ENCODE measurements at places on chromosomes 12 and 14.

GRCh38 chr12:104910196-104910840 is 47.8 kb downstream of the SLC41A2 start:
- no peak for DNase-seq

DNA sequence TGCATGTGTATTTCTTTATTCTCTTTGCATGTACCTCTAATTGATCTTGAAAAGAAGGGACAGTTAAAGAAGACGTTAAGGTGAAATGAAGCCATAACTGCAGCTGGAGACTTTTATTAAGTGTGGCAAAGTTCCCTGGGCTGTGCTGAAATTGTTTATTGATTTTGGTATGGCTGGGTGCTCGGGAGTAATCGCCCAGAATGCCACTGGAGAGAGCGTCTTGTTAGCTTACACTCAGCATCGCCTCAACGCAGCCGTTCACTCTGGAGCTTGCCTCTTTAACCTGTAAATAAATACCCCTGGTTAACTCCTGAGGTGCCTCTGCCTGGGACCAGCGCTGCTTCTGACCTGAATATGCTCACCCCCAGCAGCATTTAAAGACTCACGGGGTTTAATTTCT is 98.6 kb downstream of the GPATCH2L start:
- no peak for DNase-seq

DNA sequence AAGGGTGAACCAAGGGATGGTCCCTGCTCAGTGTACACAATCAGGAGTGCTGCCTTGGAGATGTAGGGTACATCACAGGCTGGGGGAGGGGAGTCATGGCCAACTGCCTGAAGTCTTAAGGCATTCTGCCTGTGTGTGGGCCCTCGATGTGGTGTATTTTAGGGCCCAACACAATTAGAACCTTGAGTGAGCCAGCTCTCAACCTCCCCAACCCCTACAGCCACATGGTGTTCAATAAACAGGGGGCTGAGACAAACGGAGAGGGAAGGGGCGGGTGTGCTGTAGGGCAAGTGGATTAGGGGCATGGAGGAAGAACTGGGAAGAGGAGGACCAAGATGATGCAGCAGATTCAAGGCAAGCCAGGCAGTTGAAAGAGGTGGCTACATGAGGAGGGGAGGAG is 8.6 kb upstream of the CHD4 start:
- DNase-seq: no peak

DNA sequence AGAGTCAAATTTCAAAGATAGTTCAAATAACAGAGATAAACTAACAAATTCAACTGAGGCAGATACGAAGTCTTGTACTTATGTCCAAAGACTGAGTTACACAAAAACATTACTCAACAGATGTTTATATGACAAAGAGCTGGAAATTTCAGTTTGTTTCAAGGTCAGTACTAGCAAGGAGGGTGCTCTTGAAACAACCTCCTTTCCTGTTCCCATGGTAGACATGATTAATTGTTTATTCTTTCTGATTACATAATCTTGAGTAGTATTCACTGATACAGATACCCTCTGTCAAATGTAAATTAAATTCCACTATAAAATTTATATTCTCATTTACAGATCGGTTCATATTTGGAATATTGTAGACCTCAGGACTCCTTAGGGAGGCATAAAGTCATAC is 23.4 kb downstream of the TSPAN8 start:
- no peak for DNase-seq

DNA sequence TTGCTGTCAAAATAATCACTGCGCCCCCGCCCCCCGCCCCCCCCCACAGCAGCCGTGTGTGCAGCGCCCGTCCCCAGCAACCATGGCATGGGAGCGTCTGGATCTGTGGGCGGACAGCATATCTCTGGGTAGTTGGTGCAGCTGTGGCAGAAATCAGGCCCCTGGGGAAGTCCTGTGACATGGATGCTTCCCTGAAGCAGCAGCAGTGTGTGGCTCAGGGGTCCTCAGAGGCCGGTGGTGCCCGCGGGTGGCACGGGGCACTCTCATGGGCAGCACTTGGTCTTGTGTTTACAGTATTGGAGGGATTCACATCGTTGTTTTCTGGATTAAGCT is 19.2 kb downstream of the XRCC3 start:
- no peak for DNase-seq

DNA sequence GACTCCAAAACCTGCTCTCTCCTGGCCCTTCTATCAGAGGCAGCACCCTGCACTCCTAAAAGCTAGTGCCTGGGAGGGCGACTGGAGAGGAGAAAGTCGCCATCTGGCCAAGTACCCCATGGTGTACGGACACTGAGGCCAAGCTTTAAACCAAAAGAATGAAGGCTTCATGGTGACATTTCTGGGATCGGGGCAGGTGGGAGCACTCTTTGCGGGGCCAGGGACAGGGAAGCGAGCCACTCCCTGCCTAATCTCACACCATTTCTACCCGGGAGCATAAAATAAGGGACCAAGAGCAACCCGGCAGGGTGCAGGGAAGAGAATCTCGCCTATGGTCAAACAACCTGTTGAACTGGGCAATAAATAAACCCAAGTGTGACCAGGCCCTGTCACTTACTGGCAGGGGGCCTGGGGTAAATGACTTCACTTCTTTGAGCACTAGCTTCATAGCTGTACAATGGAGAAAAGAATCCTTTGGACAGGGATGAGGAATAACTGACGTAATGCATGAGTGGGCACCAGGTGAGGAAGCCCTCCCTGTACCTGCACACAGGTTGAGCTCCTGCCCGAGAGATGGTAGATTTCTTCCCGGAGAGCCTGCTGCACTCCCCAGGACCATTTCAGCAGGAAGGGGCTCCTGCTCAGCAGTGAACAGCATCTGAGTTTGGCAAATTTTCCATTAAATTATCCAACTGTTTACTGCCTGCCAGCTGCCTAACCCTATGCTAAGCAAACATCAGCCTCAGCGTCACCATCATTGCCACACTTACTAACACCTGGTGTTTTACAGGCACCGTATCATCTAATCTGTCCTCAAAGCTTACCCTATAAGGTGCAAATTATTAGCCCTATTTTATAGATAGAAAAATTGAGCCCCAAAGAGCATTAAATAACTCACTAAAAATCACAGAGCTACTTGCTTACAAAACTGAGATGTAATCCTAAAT is 2.0 kb downstream of the SERPINA1 start:
- DNase-seq: no peak

GRCh38 chr14:65228956-65229747 is 126.8 kb upstream of the MAX start:
- DNase-seq: no peak

- no peak for DNase-seq
Observed at GRCh38 chr14:88592031-88592430, 29.2 kb downstream of the ZC3H14 start.

DNA sequence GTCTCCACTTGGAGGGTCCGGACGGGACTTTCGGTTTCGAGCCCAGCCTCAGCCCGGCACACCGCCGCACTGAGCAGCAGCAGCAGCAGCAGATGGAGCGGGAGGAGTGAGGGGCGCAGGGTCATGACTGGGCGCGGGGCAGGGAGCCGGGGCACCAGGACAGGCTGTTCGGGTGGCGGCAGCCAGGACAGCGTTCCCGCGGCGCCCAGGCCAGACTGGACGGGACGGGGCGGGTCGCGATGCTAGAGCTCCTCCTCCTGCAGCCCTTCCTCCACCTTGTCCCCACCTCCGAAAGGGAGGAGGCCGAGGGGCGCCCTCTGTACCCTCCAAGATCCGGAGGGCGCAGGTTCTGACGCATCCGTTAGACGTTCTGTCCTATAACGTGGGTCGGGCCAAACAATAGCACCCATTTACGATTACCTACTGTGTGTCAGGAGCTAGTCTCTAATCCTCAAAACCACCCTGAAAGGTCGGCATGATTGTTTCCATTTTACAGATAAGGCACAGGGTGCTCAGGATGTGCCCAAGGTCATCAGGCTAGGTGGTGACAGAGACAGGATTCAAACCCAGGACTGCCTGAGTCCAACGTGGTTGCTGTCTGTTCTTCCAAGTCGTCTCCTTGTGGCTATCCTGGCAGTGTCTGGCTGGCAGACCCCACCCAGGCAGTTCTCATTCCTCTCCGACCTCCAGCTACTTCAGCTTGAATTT is at the start of gene FKBP11:
TSS of gene FKBP11 (minus strand) at position 189 of the 708 bp plus-strand sequence. CDS start at position 125, 64 bp downstream.
- DNase-seq: peak; percentile 16

DNA sequence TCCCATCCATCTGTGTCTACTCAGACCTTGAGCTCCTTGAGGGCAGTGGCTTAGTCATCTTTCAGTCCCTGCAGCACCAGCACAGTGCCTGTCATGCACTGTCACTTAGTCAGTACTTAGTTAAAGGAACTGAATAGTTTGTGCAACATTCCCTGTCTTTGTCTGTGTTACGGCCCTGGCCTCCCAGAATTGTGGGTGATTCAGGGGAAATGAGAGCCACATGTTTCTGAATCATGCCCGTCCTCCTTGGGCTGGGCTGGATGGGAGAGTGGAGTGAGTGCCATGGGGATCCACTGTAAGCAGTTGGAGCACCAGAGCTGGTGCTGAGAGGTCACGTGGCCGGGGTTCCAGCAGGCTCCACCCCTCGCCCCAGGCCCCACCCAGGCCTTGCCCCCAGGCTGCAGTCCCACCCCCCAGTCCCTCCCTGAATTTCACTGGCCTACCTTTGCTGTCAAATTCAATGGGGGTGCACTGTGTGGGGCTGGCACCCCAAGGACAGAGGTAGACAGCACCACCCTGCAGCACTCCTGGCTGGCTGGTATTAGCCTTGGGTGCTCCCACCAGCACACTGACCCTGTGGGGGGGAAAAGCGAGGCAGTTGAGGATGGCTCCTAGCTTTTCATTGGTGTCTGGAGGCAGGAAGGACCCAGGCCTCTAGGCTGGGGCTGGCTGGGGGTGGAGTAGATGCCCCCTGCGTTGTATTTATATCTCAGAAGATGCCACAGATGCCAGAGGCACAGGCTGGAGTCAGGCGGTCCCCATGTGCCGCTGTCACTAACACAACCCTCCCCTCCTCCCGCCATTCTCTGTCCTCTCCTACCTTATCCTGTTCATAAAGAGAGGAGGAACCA is 7.5 kb downstream of the ITGA5 start:
- DNase-seq: no peak

GRCh38 chr12:1873531-1874510 is 44.6 kb downstream of the CACNA2D4 start:
- no peak for DNase-seq

- DNase-seq: no peak
Observed at GRCh38 chr14:50225067-50225973, 6.1 kb downstream of the SOS2 start.

DNA sequence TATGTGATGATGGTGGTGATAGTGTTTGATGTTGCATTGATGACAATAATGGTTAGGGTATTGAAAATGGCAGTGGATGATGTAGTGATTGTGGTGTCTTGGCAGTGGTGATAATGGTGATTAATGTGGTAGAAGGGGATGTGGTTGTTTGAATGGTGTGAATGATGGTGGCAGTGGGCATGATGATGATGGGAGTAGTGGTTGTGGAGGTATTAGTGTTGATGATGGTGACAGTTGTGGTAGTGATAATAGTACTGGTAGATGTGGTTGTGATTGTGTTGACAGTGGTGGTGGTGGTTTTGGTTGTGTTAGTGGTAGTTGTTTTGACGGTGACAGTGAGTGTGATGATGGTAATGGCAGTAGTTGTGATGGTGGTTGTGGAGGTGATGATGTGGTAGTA is 1049.0 kb downstream of the VRK1 start:
- no peak for DNase-seq

DNA sequence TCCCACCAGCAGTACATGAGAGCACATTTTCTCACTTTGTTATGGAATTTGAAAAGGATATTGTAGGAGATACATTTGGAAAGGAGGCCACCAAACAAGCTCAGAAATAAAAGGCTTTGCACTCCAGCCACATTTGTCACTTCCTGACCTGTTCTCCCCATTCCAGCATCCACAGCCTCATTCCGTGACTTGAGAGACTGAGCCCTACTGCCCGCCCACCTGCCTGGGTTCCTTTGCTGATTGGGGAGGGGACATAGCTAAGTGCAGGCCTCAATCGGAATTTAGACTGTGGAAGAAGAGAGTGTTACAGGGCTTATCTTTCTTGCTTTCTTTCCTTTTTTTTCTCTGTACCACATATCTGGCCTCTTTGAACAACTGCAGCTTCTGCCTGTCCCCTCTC is 735.4 kb upstream of the TMEM132C start:
- no peak for DNase-seq

GRCh38 chr12:96101806-96102205 is 66.4 kb upstream of the LTA4H start:
- DNase-seq: no peak

Measured in KG1 (cell line).